A172 (cell line): ENCODE measurements at places on chromosomes 13 and 19. TPM values are rescaled to one million over a fixed set of nuclear protein-coding genes. Genes with fewer than 3 reads are reported as not detected.

Gene SIGLEC11
- total RNA-seq, result not detected in 2 replicates

Gene SCEL
- not detected in 2 replicates for total RNA-seq

Gene PINLYP
- total RNA-seq, result 0.38 TPM in 1 of 2 replicates, not detected in the other

Gene FPR2
- not detected in 2 replicates for total RNA-seq

Gene PSENEN
- total RNA-seq, result 37.1 and 40.9 TPM in 2 replicates

Gene NKPD1
- total RNA-seq, result not detected in 2 replicates

Gene LAIR1
- not detected in 2 replicates for total RNA-seq

Gene IL17D
- 0.34 and 2.2 TPM in 2 replicates for total RNA-seq

Gene KIR3DL1
- total RNA-seq, result not detected in 2 replicates

Gene SERTM1
- not detected in 2 replicates for total RNA-seq

Gene FFAR2
- not detected in 2 replicates for total RNA-seq

Gene CDC16
- total RNA-seq, result 53.5 and 57.7 TPM in 2 replicates

Gene SPACA4
- total RNA-seq, result not detected in 2 replicates
